CD8-positive, alpha-beta memory T cell (primary cell): ENCODE measurements at places on chromosomes 6 and 20. TPM values are rescaled to one million over a fixed set of nuclear protein-coding genes. Genes with fewer than 3 reads are reported as not detected.

MAP7 gene
- 0.50 TPM for total RNA-seq

ENPP4 gene
- 13.2 TPM for total RNA-seq

SLC22A1 gene
- 0.22 TPM for total RNA-seq

DSE gene
- 7.5 TPM for total RNA-seq

SCAND1 gene
- total RNA-seq, result 55.8 TPM

DNA sequence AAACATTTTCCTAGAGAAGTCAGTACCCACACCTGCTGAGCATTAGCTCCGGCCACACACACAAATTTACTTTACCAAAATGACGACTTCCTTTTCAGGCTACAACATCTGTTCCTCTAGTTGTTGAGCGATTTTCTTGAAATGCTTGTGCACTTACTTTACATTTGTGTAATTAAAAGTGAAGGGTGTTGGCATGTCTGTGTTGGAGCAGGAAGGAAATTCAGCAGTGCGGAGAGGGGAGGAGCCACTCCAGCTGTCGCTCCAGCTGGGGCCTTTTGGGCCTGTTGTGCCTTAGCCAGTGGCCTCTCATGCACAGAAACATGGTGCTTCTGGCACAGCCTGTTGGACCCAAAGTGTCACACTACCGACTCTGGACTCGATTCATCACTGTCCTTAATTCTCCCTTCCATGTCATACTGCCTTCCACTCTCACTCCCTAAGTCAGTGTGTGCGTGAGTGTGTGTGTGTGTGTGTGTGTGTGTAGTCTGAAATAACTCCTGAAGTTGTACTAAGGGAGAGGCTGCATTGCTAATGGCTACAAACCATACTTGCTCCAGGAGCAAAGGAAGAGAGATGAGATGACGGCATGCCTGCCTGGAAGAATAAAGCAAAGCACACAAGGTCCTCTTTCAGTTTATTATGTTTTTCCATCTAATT is 191.8 kb upstream of the ARG1 start:
- no peak for DNase-seq
- H3K36me3 ChIP-seq, result no peaks in the 10 kb centered on the region
- H3K27ac ChIP-seq, result no peak overlapping the region
- H3K27me3 ChIP-seq, result no peaks in the 10 kb centered on the region

DNA sequence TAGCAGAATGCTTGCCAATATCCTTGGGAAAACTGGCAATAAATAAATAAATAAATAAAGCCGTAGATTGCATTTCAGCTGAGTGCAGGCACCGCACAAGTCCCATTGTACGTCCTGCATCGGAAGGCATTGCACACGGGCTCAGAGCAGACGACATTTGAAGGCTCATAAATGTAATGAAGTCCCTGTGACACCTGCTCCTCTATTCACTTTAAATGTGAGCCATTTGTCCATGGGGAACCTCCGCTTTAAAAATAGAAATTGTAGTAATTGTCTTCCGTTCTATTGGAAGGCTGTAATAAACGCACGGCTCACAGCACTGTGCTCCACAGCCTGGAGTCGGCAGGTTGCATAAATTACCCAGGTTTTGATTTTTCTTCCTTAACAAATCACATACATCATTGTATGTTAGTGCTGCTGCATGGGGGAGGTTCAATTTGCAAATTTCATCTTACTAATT is 32.6 kb downstream of the MYT1 start:
- H3K27me3 ChIP-seq, result peaks cover 7% of the 10 kb centered on the region
- H3K36me3 ChIP-seq, result no peaks in the 10 kb centered on the region
- no peak for DNase-seq
- no peak overlapping the region for H3K27ac ChIP-seq

GRCh38 chr6:109772883-109773431 is 81.9 kb downstream of the FIG4 start:
- no peak overlapping the region for H3K4me3 ChIP-seq
- no peaks in the 10 kb centered on the region for H3K27me3 ChIP-seq
- no peak for DNase-seq
- no peaks in the 10 kb centered on the region for H3K36me3 ChIP-seq
- no peaks in the 10 kb centered on the region for H3K4me1 ChIP-seq

- no peaks in the 10 kb centered on the region for H3K36me3 ChIP-seq
- no peak overlapping the region for H3K27ac ChIP-seq
- peaks cover 28% of the 10 kb centered on the region for H3K4me1 ChIP-seq
- DNase-seq, result no peak
These were observed 1.3 kb upstream of the REPS1 start for GRCh38 chr6:138989098-138989983.

DNA sequence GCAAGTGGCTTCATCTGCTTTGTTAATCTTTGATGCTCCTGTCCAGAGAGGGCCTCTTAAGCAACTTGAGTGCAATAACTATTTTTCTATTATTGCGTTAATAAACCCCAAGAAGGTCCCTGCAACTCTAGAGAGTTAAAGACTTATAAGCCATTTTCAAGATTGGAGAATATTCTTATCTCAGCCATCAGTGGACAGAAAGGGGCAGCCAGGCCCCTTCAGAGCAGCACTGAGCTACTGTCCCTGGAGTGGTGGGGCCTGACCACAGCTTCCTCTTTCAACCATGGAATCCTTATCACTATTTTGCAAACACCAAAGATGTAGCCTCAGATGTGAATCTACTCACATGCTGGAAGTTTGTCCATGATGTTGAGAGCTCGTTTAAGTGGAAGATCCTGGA is 2.8 kb upstream of the MAS1L start:
- H3K27me3 ChIP-seq, result no peaks in the 10 kb centered on the region
- no peak overlapping the region for H3K27ac ChIP-seq
- no peak overlapping the region for H3K4me3 ChIP-seq
